Suppressor macrophage (primary cell): ENCODE measurements at places on chromosomes 11 and 22.

- peak; percentile 83 for DNase-seq
Measured at GRCh38 chr22:17781319-17782031, 7.2 kb upstream of the BID start.

DNA sequence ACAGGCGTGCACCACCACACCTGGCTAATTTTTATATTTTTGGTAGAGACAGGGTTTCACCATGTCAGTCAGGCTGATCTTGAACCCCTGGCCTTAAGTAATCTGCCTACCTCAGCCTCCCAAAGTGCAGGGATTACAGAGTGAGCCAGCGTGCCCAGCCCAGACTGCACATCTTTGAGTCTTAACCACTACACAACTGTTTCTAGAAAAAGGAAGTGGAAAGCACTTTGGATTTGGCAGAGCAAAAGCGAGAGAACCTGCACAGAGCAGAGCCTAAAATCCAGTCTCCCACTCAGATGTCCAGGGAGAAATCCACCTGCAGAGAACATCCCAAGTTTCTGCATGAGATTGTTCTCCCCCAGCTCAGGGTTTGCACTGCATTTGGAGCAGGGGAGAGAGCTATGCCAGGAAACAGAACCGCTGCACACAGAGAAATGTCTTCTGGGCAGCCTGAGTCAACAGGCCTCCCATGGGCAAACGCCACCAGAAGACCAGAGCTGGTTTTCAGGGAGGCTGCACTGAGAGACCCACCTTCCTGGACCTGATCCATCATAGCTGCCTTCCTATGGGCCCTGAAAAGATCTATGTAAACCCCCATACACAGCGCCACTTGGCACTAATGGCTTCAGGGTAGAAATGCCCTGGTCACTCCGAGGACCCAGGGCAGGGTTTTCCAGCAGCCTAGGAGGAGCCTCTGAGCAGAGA is 54.0 kb downstream of the RPUSD4 start:
- no peak for DNase-seq

GRCh38 chr11:57499983-57500461 is 15.5 kb downstream of the SLC43A1 start:
- DNase-seq = no peak

- DNase-seq = no peak
Measured at GRCh38 chr11:115112754-115113153, 391.5 kb downstream of the CADM1 start.

DNA sequence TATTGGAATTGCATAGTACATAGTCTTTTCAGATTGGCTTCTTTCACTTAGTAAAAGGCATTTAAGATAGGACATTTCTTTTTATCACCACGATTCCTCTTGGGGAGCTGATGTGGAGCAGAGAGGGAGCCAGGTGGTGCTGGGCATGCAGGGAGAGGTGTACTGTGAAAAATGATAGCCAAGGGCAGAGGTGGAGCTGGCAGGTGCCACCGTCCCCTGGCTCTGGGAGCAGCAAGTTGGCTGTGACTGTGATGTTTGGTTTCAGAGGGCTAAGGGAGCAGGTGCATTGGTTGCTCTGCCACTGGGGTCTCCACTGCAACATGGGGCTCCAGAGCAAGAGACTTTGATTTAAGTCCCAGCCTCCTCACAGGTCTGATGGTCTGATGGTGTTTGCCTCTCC is 16.5 kb downstream of the SGSM1 start:
- no peak for DNase-seq

GRCh38 chr22:42172773-42173172 is 42.2 kb upstream of the CYP2D6 start:
- DNase-seq = no peak
